WTC11 (cell line): ENCODE measurements at places on chromosomes 4 and X. TPM values are rescaled to one million over a fixed set of nuclear protein-coding genes. Genes with fewer than 3 reads are reported as not detected.

Gene XIAP
- total RNA-seq, result 31.4 to 40.7 TPM (median 38.5 TPM) in 3 replicates

Gene DCAF4L1
- total RNA-seq, result 0.09 to 0.31 TPM (median 0.14 TPM) in 3 replicates

Gene CXCL11
- total RNA-seq, result 0.20 TPM in 1 of 3 replicates, not detected in the others

Gene SSX4B
- 0.17 TPM in 1 of 3 replicates, not detected in the others for total RNA-seq

Gene SH3BGRL
- total RNA-seq, result 36.6 to 37.8 TPM (median 37.3 TPM) in 3 replicates

Gene HELT
- 0.28 TPM in 1 of 3 replicates, not detected in the others for total RNA-seq

Gene TENM3
- 58.1 to 71.0 TPM (median 59.7 TPM) in 3 replicates for total RNA-seq

Gene TACC3
- total RNA-seq, result 161 to 207 TPM (median 165 TPM) in 3 replicates

Gene CLGN
- total RNA-seq, result 2.3 to 3.4 TPM (median 3.0 TPM) in 3 replicates

Gene TASL
- not detected in 3 replicates for total RNA-seq

Gene NUDT11
- total RNA-seq, result 24.3 to 27.8 TPM (median 25.1 TPM) in 3 replicates

Gene F9
- total RNA-seq, result 0.09 to 0.18 TPM (median 0.17 TPM) in 3 replicates

Gene PGAM4
- 0.46 TPM in 1 of 3 replicates, not detected in the others for total RNA-seq

Gene XAGE1A
- total RNA-seq, result not detected in 3 replicates

Gene GATA1
- 0.25 to 0.27 TPM (median 0.26 TPM) in 3 replicates for total RNA-seq

Gene TEX11
- total RNA-seq, result 0.18 to 0.31 TPM (median 0.23 TPM) in 3 replicates

Gene SRPX2
- 0.24 to 0.62 TPM (median 0.34 TPM) in 3 replicates for total RNA-seq

Gene BTC
- total RNA-seq, result 0.07 TPM in 2 of 3 replicates, not detected in the other

Gene GABRB1
- total RNA-seq, result 0.46 to 0.69 TPM (median 0.66 TPM) in 3 replicates

Gene TCEAL2
- total RNA-seq, result 12.5 to 17.2 TPM (median 15.6 TPM) in 3 replicates

Gene OPRPN
- not detected in 3 replicates for total RNA-seq

Gene MAGEB6B
- total RNA-seq, result not detected in 3 replicates

Gene SPANXA1
- not detected in 3 replicates for total RNA-seq

Gene CAPN6
- 3.1 to 4.1 TPM (median 4.0 TPM) in 3 replicates for total RNA-seq

Gene ADGRL3
- 8.7 to 9.8 TPM (median 9.7 TPM) in 3 replicates for total RNA-seq

Gene RHOH
- total RNA-seq, result 3.9 to 8.7 TPM (median 7.4 TPM) in 3 replicates

Gene DRP2
- total RNA-seq, result 0.30 to 0.52 TPM (median 0.39 TPM) in 3 replicates
